ENCODE measurements at places on chromosomes 1 and 21. TPM values are rescaled to one million over a fixed set of nuclear protein-coding genes. Genes with fewer than 3 reads are reported as not detected.

GNG4 gene
- 2.6 TPM for total RNA-seq

FLG2 gene
- 0.06 TPM for total RNA-seq

RAB42 gene
- total RNA-seq = 3.0 TPM

NPHP4 gene
- 13.8 TPM for total RNA-seq

PRKAA2 gene
- 30.1 TPM for total RNA-seq

ZSWIM5 gene
- 4.8 TPM for total RNA-seq

SPRR5 gene
- total RNA-seq = not detected
